ENCODE measurements at places on chromosomes 11 and 22.

DNA sequence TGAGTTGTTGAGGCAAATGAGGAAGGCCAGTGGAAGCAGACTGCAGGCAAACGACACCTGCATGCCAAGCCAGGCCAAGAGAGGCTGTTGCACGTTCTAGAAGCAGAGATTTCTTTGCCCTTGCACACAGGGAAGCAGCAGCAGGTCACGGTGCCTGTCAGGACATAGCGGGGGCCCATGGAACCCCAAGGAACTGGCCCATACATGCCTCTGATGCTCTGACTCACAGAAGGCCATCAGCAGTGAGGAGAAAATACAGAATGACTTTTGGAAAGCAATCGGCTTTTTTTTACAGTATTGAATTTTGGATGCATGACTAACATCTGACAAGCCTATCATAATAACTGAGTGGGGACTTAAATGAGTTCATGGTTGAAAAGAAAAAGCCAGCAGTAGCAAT lies 123.9 kb downstream of the MPPED1 start:
- DNase-seq = no peak

DNA sequence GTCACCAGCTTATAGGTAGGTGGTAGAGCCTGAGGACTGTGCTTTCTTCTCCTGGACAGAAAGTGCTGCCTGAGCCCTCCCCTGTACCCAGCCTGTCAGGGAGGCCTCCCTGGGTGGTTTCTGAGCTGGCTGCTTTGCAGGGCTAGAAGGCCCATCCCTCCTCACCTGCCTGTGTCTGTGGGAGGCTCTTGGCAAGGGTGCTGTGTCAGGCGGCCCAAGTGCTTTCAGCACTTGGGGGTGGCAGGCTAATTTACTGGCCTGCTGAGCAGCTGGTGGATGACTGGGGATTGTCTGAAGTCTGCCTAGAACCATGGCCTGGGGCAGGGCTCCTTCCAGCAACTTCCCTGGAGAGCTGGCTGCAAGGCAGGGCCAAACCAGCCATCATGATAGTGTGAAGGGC lies 139.0 kb upstream of the NAV2 start:
- DNase-seq = peak; percentile 62

- DNase-seq = peak; percentile 55
Measured at GRCh38 chr11:11472106-11472505, 119.1 kb upstream of the CSNK2A3 start.

GRCh38 chr22:47213571-47214230 lies 451.3 kb downstream of the TBC1D22A start:
- DNase-seq = no peak

- DNase-seq = no peak
Measured at GRCh38 chr11:123069908-123070821, 8.2 kb upstream of the HSPA8 start.
